ENCODE measurements at places on chromosomes 13 and 19.
A peak's percentile ranks its signal among the peaks of the same experiment; 100 is the strongest.

- no peak for DNase-seq
These were observed 6.2 kb downstream of the AP1M1 start for GRCh38 chr19:16204005-16204294.

- DNase-seq = no peak
These were observed 50.9 kb downstream of the CCDC70 start for GRCh38 chr13:51912511-51913225.

DNA sequence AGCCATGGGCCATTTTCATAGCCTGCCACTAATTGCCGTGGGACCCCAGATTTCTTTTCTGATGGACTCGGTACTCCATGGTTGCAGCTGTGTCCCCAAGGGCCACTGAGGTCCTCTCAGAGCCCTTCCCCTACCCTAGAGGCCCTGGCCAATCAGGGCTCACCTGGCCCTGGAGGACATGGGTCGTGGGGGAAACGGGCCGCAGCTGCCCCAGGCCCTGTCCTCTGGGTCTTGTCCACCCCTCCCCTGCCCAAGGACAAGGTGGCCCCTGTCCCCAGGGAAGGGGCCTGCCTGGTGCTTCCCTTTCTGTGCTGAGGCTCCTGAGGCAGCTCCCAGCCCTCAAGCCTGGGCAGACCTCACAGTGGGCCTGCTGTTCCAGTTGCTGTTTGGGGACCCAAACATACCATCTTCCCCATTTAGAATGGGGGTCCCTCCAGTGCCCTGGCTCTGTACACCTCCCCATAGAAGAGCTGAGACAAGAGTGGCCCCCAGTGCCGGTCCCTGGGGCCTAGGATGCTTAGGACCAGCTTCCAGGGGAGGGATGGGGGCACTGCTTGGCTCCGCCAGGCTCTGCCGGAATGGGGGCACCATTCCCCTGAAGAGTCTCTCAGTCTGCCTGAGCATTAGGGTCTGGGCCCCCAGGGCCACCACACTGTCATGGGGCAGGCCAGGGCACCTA lies 3.2 kb downstream of the RAB11B start:
- no peak for DNase-seq

DNA sequence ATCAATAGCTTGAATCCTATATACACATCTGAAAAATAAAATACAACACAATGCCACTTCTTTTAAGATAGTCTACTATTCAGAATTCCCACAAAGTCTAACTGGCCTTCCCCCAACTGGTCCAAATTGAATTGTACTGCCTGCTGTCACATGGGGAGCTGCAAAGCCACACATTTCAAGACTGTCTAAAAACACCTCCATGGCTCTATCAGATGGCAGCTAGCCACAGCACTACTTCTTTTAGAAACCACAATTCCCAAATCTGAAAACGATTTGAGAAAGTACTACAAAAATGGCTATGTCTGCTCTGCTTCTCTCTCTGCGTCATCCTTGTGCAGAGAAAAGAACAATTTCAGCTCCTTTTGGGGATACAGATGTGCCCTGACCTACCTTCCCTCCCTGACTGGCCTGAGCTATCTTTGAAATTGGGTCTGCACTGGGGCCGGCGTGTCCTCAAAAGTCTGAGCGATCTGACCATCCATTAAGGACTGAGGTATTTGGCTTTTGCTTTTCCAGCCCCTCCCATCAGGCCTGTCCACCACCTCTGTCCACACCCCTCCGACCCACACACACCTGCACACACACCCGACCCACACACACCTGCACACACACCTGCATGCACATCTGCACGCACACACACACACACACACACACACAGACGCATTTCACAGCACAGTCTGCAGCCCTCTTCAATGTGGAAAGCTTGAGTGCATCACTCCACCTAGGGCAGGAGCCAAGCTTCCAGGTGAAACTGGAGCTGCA lies 68.6 kb upstream of the IPO5 start:
- no peak for DNase-seq

DNA sequence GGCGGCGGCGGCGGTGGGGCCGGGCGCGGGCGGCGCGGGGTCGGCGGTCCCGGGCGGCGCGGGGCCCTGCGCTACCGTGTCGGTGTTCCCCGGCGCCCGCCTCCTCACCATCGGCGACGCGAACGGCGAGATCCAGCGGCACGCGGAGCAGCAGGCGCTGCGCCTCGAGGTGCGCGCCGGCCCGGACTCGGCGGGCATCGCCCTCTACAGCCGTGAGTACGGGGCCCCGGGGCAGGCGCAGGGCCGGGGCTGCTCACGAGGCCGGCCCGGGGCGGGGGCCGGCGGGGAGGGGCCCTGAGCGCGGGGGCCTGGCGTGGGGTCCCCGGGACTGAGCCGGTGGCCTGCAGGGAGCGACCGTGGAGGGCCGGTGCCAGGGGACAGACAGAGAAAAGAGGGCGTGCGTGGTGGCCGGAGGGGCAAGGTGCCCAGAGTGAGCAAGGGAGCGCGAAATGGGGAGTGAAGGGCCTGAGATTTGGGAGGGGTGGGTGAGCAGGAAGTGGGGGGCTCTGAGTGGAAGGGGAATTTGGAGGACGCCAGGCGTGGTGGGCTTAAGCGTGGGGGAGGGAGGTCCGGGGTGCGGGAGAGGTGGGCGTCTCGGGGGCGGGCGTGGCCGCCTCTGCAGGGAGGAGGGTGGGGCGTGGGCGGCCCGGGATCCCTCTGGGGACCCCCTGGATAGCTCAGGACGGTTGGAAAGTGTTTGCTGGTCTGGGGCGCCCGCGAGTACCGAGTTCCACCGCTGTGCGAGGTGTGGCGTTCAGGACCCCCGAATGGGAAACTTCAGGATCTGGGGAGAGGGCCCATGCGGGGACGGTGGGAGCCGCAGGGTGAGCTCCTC lies 575 bp downstream of the CARM1 start:
- peak; percentile 22 for DNase-seq

DNA sequence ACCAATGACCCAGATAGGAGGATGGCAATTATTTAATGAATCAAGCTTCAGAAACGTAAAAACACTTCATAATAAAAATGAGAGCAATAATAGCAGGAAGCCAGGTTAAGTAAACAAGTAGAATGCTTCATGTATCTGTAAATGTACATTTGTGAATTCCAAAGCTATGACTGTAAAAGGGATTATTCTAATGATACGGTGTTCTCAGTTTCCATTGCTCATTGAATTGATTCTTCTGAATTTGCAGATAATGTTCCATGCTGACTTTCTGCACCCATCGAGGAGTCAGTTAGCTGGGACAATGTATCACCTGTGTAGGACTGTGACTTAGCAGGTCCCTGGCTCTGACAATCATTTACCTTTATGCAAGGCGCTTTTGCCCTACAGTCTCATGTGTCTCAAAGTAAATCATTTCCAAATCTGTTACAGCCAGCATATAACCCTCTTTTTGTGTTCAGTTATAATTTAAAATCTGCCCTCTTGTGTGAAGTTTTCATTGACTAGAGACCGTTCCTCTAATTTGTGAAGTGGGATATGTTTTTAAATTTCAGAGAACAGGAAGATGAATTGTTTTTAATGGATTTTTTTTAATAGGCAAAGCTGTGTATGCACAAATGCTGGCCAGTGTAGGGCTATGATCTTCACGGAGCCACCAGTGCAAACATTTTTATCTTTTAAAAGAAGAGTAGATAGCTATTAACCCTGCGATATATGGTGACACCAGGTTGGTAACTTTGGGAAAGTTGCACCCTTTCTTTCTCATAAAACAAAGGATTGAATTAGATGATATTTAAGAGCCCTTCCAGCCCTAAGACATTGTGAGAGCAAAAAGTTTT lies 267.1 kb downstream of the KLF5 start:
- DNase-seq = no peak

All from activated CD4-positive, alpha-beta T cell treated with anti-CD3 and anti-CD28 coated beads, Interleukin-2, amount 50 U/mL, for 4 hours (primary cell).